ENCODE measurements at places on chromosomes 3 and 15.

DNA sequence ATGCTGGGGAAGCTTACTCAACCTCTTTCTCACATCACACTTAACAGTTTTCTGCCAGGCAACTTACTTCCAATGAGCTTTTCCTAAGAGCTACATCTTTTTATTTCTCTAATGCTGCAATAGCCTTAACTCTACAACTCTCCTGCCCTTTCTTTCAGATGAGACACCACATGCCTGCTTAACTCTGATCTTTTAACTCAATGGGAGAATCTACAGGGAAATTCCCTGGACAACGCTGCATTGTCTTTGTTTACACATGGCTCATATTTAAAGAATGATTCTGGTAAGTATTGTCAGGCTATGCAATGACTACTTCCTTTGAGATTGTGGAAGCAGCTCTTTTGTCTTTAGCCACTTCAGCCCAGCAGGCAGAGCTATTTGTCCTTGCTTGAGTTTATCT, 353.1 kb upstream of the BCHE start:
- H3K4me1 ChIP-seq: no peaks in the 10 kb centered on the region
- no peaks in the 10 kb centered on the region for H3K27me3 ChIP-seq
- no peak overlapping the region for H3K27ac ChIP-seq
- no peaks in the 10 kb centered on the region for H3K36me3 ChIP-seq
- DNase-seq: no peak
- H3K4me3 ChIP-seq: no peak overlapping the region

DNA sequence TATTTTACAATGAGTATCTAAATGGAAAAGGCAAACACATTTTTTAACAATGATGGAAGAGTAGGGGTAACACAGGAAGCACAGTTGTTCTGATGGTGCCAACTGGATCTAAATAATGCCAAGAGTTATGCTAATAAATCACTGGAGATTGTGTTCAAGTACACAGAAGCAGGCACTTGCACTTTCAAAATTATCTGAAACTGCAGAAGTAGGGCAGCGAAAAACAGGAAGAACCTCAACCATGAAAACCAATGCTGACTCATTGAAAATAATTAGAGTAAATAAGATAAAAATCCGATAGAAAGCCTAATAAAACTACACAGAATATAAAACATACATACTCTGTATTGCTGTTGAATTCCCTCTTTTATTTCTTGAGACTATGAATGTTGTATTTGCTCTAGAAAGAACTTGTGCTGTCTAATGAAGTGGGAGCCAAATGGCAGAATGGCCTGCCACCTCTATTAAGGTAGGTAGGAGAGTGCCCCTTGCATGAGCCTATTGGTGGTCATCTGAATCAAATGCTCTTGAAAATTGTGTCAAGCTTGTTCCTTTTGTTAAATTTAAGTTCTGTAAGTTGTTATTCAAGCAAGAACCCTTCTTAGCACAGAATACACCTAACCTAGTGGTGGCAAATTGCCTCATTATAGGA, 93.7 kb downstream of the ABI3BP start:
- H3K4me1 ChIP-seq: peaks cover 5% of the 10 kb centered on the region
- H3K4me3 ChIP-seq: no peak overlapping the region
- no peak for DNase-seq
- H3K36me3 ChIP-seq: no peaks in the 10 kb centered on the region
- H3K27me3 ChIP-seq: no peaks in the 10 kb centered on the region

DNA sequence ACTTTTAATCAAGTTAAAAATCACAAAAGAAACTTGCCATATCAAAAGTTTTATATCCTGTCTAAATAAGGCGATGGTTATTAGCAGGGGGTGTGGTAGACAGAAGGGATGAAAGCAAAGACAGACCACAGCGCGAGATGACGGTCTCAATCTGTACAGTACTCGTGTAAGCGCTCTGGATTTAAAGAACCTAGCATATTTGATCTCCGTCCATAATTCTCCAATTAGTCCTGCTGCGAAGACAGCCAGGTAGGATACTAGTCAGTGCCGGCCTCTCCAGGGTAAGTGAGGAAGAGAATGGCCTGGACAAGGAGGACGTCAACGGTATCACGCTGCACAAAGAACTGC, 701 bp downstream of the SGO1 start:
- peak; percentile 4 for DNase-seq
- H3K4me3 ChIP-seq: no peak overlapping the region
- no peaks in the 10 kb centered on the region for H3K4me1 ChIP-seq
- no peak overlapping the region for H3K27ac ChIP-seq
- H3K36me3 ChIP-seq: peaks cover 7% of the 10 kb centered on the region

- no peaks in the 10 kb centered on the region for H3K27me3 ChIP-seq
- no peaks in the 10 kb centered on the region for H3K36me3 ChIP-seq
- DNase-seq: no peak
- no peak overlapping the region for H3K4me3 ChIP-seq
- H3K4me1 ChIP-seq: peaks cover 44% of the 10 kb centered on the region
Observed at GRCh38 chr3:101902041-101902440, 52.7 kb downstream of the NFKBIZ start.

DNA sequence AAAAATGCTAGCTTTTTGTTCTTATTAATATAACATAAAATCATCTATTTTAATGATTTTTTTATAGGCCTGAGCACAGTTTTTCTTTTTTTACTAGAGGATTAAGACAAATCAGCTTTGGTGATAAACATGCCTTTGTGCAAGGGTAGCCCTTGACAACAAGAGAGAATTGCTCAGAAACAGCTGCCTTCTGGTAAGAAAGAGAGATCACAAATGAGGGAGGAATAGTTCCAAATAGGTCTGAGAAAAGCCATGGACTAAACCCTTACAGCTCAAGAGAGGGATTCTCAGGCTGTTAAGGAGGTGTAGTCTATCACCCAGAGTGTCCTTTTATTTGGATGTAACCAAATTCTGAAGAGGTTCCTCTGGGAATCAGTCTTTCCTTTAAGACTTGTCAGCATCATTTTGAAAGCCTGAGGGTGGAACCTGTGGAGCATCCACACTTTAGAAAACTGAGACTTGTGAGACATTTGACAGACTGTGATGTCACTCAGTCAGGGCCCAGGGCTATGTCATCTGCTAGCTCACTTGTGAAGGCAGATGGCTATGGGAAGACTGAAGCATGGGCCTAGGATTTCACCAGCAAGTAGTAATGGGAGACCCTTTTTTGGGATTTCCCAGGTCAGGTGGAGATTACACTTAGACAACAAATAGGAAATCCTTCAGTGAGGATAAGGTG, 102.9 kb upstream of the KCNAB1 start:
- DNase-seq: no peak
- peaks cover 8% of the 10 kb centered on the region for H3K27me3 ChIP-seq
- no peak overlapping the region for H3K4me3 ChIP-seq
- H3K36me3 ChIP-seq: no peaks in the 10 kb centered on the region

DNA sequence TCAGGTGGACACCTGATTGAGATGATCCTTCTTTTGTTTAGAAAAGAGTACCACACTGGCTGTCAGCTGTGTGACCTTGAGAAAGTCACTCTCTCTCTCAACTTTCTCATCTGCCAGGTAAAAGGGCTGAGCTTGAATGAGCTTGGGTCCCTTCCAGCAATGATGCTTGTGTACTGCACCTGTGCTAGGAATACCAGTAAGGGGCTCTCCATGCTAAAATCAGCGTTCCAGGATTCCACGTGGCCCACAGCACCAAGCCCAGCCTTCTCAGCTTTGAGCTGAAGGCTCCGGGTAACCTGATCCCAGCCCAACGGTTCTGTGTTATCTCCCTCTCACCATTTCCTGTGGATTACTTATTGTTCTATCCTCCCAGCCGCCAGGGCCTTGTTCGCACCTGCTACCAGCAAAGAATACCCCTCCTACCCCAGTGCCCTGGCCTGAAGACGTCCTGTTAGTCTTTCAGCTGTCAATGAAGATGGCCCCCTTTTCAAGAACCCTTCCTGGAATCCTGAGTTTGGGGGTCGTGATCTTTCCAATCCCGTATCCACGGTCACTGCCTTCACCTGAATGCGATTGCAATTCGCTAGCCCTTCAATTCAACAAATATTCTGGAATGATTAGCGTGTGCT, 54.2 kb upstream of the CGNL1 start:
- no peak overlapping the region for H3K4me3 ChIP-seq
- no peak for DNase-seq
- peaks cover 17% of the 10 kb centered on the region for H3K4me1 ChIP-seq
- peaks cover 8% of the 10 kb centered on the region for H3K36me3 ChIP-seq
- H3K27ac ChIP-seq: peak overlapping the region; percentile 21

- no peak for DNase-seq
- no peaks in the 10 kb centered on the region for H3K4me1 ChIP-seq
- H3K27me3 ChIP-seq: no peaks in the 10 kb centered on the region
- no peak overlapping the region for H3K27ac ChIP-seq
- no peaks in the 10 kb centered on the region for H3K36me3 ChIP-seq
Observed at GRCh38 chr3:174457758-174458157, 401.4 kb upstream of the NAALADL2 start.

GRCh38 chr3:125152951-125153350, 59.6 kb downstream of the SLC12A8 start:
- peaks cover 20% of the 10 kb centered on the region for H3K4me1 ChIP-seq
- H3K27ac ChIP-seq: no peak overlapping the region
- no peaks in the 10 kb centered on the region for H3K36me3 ChIP-seq
- H3K4me3 ChIP-seq: no peak overlapping the region
- H3K27me3 ChIP-seq: peaks cover 7% of the 10 kb centered on the region
- DNase-seq: no peak

DNA sequence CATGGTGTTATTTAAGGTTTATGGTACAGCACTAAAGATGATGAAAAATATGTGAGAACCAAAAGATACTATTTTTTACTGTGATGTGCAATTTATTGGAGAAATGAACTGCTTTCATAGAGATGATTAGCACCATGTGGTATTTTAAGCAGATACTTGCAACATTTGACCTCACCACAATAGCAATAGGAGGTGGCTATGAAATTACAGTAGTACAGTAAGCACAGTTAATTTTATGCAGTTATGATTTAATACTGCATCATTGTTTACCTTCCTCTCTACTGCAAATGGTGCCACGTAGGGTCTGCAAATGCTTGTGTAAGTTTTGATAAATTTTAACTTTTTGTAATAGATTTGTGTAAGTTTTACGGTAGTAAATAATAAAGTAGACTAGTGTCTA, 14.0 kb downstream of the PYGO1 start:
- no peak for DNase-seq
- H3K4me3 ChIP-seq: no peak overlapping the region
- no peak overlapping the region for H3K27ac ChIP-seq
- H3K4me1 ChIP-seq: no peaks in the 10 kb centered on the region
- peaks cover 12% of the 10 kb centered on the region for H3K27me3 ChIP-seq

GRCh38 chr15:77507143-77507897, 86.6 kb downstream of the HMG20A start:
- H3K27me3 ChIP-seq: no peaks in the 10 kb centered on the region
- H3K4me3 ChIP-seq: peak overlapping the region; percentile 46
- peaks cover 29% of the 10 kb centered on the region for H3K4me1 ChIP-seq
- H3K36me3 ChIP-seq: peaks cover 36% of the 10 kb centered on the region
- DNase-seq: no peak
- no peak overlapping the region for H3K27ac ChIP-seq

GRCh38 chr15:63836579-63836978, 2.8 kb upstream of the HERC1 start:
- no peak overlapping the region for H3K4me3 ChIP-seq
- H3K4me1 ChIP-seq: peaks cover 14% of the 10 kb centered on the region
- no peaks in the 10 kb centered on the region for H3K27me3 ChIP-seq

DNA sequence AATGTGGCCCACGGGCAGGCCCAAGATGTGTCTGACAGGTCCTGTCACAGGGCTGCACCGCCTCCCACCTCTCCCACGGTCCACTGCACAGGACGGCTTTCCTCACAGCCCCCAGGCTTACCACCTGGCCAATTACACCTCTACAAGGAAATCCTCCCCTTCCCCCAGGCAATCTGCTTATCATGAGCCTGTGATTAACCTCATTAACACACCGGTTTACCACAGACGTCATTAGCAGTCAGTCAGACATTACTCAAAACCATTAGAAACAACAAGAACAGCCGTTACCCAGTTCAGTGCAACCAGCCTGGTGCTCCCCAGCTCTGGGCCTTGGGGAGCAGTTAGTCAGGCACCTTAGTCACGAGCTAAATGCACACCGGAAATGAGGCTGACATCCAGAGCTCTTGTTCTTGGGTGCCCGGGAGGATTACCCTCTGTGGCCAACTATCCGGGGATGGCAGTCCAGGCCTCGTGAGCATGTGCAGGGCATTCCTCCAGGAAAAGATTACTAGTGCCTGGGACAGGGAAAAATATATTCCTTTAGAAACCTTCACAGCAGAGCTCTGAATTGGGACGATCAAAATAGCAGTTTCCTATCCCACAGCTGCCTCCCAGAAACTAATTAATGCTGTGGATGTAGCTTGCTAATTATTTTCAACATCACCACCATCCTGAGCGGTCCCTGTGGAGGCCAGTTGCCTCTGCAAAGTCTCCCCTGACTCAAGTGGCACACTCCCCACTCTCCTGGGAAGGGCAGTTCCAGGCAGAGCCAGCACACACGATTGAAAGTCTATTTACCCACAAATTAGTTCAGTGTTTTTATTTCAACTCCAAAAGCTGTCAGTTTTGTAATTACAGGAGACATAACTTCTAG, 117.4 kb upstream of the ZBED2 start:
- no peaks in the 10 kb centered on the region for H3K27me3 ChIP-seq
- DNase-seq: no peak
- H3K36me3 ChIP-seq: peaks cover 21% of the 10 kb centered on the region
- H3K4me1 ChIP-seq: peaks cover 2% of the 10 kb centered on the region
- peak overlapping the region; percentile 47 for H3K27ac ChIP-seq
- no peak overlapping the region for H3K4me3 ChIP-seq

DNA sequence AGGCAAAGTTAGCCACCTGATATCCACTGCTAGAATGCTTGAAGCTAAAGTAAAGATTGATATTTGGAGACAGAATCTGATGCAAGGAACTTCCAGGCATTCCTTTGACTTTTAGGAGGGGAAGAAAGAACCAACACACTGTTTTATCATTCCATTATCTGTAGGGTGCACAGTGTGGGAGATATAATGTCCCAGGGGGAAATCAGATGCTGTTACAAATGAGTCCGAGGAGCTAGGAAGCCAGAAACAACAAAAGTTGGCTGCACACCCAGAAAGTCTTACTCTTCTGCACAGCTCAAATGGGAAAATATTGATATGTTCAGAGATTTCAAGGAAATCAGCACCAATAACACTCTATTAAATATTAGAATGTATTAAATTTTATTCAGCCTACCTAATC, 113.6 kb upstream of the ROBO1 start:
- no peaks in the 10 kb centered on the region for H3K27me3 ChIP-seq
- no peak for DNase-seq
- no peaks in the 10 kb centered on the region for H3K4me1 ChIP-seq
- H3K4me3 ChIP-seq: no peak overlapping the region
- H3K36me3 ChIP-seq: no peaks in the 10 kb centered on the region
- H3K27ac ChIP-seq: no peak overlapping the region

GRCh38 chr3:4744405-4745234, 234.6 kb upstream of the BHLHE40 start:
- DNase-seq: no peak
- no peaks in the 10 kb centered on the region for H3K27me3 ChIP-seq
- H3K4me3 ChIP-seq: no peak overlapping the region
- H3K36me3 ChIP-seq: peaks cover 65% of the 10 kb centered on the region
- peak overlapping the region; percentile 79 for H3K27ac ChIP-seq

DNA sequence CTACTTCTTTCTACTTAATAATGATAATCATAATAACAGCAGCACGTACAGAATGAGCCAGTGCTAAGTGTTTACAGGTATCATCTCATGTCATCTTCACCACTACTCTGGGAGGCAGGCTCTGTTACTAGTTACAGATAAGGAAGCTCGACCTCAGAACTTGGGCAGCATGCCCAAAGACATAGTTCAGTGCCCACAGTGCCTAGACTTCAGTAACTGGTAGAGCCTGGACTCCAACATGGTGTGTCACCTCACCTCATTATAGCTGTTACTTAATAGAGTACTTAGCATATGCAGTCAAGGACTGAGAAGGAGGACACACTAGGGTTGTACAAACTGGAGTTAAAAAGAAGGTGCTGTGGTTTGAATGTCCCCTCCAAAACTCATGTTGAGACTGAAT, 7.6 kb downstream of the GADL1 start:
- no peaks in the 10 kb centered on the region for H3K36me3 ChIP-seq
- peaks cover 8% of the 10 kb centered on the region for H3K4me1 ChIP-seq
- no peak for DNase-seq
- no peak overlapping the region for H3K4me3 ChIP-seq

All from stimulated activated naive B cell treated with anti-CD40 and anti-IgM and Interleukin-4, amounts not matched to agents 10 μg/mL and 1 μg/mL and 100 μg/mL, for 72 hours (primary cell).